CD4-positive, alpha-beta T cell treated with Interferon alpha-2 for 1 hour (primary cell): ENCODE measurements at places on chromosomes 5 and 9.
A peak's percentile ranks its signal among the peaks of the same experiment; 100 is the strongest.

DNA sequence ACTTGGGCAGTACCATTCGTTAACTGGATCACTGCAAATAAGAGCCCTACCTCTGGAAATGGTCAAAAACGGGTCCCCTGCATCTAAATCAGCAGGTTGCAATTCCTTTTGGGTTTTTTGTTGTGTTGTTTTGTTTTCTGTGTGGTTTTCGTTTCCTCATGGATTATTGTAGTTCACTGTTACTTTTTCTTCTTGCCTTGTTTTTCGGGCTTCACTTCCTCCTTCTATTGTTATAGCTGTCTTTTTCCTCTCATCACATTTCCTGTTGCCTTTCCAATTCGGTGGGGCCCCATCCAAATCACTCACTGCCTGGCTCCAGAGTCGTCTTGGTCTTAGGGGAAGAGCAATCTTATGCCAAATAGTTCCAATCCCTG, 8.7 kb upstream of the SSBP2 start:
- DNase-seq: no peak

DNA sequence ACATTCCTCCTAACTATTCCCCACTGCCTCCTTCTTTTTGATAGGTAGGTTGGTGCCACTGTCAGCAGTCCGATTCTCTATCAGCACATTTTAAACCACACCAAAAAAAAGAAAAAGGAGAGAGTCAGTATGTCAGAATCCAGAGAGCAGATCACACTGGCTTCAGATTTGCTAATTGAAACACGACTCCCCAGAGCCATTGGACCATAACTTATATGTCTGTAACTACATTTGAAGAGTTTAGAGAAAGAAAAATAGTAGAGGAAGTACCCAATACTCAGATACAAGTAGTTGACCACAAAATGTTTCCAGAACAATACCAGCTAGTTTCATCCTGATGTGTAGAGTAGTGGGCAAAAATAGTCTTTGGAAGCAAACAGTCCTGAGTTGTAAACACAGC, 216.6 kb downstream of the NR2F1-AS1 start:
- no peak for DNase-seq

- no peak for DNase-seq
Observed at GRCh38 chr5:3825531-3826451, 230.2 kb downstream of the IRX1 start.

GRCh38 chr5:35884191-35884769, 27.6 kb downstream of the IL7R start:
- peak; percentile 38 for DNase-seq

DNA sequence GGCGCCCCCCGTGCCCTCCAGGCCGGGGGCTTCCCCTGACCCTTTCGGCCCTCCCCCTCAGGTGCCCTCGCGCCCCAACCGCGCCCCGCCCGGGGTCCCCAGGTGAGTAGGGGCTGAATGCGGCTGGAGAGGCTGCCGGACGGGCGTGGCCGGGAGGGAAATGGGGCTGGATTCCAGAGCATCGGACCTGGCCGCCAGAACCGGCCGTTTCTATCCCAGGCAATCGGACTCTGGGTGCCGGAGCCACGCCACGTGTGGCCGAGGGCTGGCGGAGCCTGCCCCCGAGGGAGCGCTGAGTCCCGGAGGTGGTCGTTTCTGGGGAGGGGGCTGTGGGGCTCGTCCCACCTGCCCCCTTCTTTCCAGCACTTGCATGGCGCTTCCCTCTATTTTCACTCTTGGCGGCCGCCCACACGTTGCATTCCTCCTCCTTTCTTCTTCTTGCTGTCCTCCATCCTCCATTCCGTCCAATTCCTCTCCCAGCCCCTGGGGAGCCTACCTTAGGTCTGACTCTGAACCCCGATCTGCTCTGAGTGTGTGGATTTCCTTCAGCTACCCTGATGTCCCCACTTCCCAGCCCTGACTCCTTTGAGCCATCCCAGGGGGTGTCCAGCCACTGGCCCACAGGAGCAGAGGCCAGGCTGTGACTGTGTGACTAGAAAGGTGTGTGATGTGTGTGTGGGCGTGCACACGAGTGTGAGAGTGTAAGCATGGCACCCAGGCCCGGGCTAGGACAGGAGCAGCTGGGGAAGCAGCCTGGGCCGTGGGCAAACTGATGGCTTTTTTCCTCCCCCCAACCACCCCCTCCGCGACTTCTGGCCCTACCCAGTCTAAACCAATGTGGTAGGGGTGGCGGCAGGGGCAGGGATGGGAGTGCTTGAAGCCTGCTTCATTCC, 24.7 kb downstream of the GOLGA2 start:
- DNase-seq: no peak

GRCh38 chr5:166625210-166625865, 1666.1 kb upstream of the WWC1 start:
- no peak for DNase-seq

- DNase-seq: no peak
Observed at GRCh38 chr9:90331826-90332575, 310.6 kb downstream of the DIRAS2 start.

- peak; percentile 73 for DNase-seq
Observed at GRCh38 chr9:34986540-34987047, 3.0 kb upstream of the DNAJB5 start.

DNA sequence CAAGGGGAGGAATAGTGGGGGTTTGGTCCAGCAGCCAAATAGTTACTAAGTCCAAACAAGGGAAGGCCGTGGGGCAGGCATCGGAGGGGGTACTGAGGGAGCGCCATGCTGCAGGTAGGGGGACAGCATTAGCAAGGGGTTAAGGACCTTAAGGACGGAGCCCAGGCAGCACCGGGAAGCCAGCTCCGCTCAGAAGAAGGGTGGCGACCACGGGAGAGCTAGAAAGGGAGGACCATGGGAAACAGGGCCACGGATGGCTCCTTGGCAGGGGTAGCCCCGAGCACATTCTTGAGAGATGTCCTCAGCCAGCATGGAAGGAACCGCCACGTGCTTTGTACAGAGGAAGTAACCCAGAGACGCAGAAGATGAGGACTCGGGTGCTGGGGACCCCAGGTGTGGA, 76.2 kb upstream of the STXBP1 start:
- DNase-seq: no peak

DNA sequence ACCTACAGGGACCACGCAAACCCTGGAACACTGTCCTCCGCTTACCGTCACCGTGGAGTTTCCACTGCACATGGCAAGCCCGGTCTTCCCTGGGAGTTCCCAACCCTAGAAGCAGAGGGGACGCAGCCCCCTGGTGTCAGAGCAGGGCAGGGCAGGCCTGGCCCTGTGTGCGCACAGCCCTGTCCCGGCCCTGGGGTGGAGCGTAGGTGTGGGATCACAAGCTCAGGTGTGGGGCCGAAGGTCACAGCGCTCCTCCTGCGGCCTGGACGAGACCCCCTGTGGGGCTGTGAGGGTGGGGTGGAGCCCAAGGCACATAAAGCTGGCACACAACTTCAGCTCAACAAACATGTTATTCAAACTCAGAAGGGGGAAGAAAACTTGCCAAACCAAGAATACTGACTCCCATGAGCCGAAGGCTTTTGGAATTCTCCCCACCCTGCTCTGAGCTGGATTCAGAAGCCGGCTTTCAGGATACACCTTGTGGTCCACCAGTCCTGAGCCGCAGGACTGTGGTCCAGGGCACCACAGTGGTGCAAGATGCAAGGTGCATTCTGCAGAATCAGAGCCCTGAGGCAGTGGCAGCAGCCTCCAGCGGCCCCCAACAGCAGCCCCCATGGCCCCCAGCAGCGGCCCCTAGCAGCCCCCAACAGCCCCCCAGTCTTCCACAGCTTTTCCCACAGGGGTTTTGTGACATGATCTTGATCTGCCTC, 11.8 kb upstream of the EXOC3 start:
- DNase-seq: no peak

DNA sequence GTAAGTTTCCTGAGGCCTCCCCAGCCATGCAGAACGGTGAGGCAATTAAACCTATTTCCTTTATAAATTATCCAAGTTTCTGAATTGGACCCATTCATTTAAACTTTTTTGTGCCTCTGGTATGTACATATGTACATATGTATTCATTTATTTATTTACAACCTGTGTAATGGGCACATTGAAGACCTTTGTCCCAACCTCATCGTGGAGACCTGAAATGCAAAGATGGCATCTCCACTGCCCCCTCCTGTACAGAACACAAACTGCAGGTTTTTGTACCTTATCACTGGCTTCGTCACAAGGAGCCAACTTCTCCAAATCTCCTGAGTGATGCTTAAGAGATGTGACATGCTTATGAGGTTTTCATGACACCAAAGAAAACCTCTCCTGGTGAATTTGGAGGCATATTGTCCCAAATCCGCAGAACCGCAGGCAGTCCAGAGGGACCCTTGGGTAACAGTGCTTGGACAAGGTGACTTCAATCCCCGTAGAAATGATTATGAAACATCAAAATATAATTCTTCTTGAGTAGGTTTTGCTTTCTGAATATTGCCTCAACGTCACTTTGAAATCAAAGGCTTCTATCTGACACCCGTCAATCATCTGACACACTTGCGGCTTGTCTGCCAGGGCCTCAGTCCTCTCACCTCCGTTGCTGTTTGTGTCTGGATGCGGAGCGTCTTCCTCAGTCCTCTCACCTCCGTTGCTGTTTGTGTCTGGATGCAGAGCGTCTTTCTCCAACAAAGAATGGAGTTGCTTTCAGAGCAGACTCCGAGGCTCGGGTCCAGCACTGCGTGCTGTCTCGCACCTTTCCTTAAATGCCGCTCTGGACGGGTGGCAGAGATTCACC, 135.0 kb upstream of the IRX4 start:
- peak; percentile 41 for DNase-seq

GRCh38 chr9:137147091-137147792, 8.3 kb downstream of the GRIN1 start:
- DNase-seq: no peak

DNA sequence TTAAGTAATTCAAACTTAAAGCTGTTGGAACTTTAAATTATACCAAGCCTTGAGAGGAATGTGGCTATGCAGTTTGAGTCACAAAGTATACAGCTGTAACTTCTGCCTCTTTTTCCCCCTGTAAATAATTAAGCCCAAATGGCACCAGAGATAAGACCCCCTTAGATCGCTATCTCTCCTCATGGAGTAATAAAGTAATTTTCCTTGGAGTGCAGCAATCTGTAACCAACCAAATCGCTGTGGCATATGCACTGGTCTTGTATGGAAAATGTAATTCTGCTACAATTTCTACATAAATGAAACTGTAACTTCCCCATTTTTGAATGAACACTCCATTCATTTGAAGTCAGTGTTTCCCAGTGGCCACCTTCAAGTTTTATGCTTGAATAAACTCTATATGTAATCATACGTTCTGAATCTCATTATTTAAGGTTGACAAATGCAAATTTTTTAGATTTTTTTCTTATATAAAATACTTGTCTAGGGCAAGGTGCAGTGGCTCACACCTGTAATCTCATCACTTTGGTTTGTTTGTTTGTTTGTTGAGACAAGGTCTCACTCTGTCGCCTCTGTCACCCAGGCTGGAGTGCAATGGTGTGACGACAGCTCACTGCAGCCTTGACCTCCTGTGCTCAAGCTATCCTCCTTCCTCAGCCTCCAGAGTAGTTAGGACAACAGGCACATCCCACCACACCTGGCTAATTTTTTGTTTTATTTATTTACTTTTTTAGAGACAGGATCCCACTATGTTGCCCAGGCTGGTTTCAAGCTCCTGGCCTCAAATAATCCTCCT, 12.3 kb downstream of the SUSD1 start:
- DNase-seq: no peak

DNA sequence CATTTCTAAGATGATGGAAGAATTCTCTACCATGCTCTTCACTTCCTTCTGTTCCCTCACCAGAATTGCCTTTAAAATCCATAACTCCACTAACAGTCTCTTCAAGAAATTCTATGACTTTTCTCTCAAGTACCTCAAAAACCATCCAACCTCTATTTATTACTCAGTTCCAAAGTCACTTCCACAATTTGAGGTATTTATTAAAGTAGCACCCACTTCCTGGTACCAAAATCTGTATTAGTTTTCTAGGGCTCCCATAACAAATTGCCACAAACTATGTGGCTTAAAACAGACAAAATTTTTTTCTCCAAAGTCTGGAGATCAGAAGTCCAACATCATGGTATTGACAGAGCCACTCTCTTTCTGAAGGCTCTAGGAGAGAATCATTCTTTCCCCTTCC, 4.9 kb upstream of the SPTLC1 start:
- DNase-seq: no peak

DNA sequence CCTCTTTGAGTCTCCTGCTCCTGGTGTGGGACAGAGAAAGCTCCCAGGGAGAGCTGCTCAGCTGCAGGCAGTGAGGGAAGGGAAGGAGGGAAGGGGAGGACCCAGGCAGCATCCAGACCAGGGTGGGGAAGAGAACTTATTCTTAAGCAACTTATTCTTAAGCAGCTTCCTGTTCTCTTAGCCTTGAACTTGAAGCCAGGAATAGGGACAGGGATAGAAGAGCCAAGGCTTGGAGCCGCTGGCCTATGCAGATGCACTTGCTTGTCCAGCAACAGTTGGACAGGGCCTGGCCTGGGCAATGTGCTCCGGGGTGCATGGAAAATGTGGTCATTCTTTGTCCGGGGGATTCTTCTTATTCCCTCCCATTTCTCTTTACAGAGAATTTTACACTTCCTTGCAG, 31.4 kb upstream of the SPTLC1 start:
- no peak for DNase-seq

DNA sequence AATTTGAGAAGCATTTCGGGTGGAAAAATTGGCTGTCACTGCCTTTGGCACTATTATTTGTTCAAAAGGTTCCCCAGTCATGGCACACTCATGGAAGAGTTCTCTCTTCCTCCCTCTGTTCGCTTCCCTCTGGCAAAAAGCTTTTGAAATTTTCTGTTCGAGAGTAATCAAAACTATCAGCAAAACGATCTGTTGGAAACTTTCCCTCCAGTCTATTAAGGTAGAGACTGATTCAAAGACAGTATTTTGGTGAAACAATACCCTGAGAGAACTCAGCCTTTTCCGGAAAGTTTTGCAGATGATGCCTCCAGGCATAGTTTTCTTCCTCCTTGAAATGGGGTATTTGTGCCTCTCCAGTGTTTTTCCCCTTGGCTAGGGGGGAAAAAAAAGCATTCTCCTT, 3.6 kb upstream of the LPAR1 start:
- no peak for DNase-seq

GRCh38 chr5:149448831-149449714, 70.0 kb upstream of the IL17B start:
- DNase-seq: no peak

GRCh38 chr5:5665225-5666075, 243.0 kb downstream of the ICE1 start:
- no peak for DNase-seq

GRCh38 chr9:134734270-134734669, 92.7 kb downstream of the COL5A1 start:
- no peak for DNase-seq

GRCh38 chr9:108160706-108161355, 671.3 kb upstream of the KLF4 start:
- DNase-seq: no peak

GRCh38 chr9:136335296-136336155, 8.2 kb downstream of the GPSM1 start:
- DNase-seq: no peak

DNA sequence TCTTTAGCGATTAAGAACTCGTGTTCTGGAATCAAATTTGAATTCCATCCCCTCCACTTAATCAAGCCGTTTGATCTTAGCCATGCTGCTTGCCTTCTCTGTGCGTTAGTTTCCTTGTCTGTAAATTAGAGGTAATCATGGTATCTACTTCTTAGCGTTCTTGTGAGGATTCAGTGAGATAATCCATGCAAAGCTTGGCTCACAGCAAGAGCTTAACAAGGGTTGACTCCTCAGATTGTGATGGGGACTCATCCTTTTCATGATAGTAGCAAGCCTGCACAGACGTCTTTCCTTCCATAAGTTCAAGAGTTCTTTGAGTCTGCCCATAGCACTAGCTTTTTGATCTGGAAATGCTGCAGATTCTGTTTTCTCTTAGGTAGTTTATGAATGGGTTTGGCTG, 72.8 kb downstream of the TRIO start:
- DNase-seq: no peak
